ENCODE measurements at places on chromosomes 5 and 9.
A peak's percentile ranks its signal among the peaks of the same experiment; 100 is the strongest.

GRCh38 chr9:6272229-6272598 is 56.0 kb upstream of the TPD52L3 start:
- DNase-seq, result no peak

- DNase-seq, result peak; percentile 25
Measured at GRCh38 chr5:71586052-71586940, 844 bp upstream of the MCCC2 start.

GRCh38 chr5:172543484-172544298 is 89.4 kb upstream of the SH3PXD2B start:
- DNase-seq, result no peak

- no peak for DNase-seq
Measured at GRCh38 chr5:73693573-73694061, 67.6 kb downstream of the ARHGEF28 start.

DNA sequence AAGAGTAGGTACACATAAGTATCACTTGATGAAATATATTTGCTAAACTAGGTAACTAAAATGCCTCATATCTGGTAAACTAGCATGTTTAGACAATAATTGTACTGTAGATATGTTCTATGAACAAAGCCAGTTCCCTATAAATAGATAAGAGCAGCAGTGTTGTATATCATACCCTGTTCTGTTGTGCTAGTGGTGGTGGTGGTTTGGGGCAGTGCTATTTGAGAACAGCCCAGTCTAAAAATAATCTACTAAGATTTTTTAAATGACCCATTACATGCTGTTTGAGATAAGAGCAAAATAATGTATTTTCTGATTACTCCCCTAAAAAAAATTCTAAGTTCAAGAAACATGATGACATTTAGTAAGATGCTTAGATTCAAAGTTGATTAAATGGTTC is 829.2 kb upstream of the DMAC1 start:
- DNase-seq, result no peak

DNA sequence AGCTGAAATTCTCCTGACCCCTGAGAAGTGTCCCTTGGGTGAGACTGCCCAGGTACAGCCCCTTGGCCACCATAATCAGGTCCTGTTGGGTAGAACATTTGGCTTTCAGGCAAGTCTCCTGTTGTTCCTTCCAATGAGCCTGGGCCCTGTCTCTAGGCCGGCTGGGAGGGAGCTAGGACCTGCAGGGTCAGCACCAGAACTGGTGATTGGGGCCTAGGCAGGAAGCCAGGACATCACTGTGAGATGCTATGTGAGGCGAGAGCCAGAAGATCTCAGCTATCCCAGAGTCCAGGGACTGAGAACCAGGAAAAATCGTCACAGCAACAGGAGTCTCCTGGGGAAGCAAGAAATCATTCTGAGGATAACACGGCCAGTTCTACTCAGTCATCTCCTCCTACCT is 51.5 kb downstream of the PCDH1 start:
- DNase-seq, result no peak

DNA sequence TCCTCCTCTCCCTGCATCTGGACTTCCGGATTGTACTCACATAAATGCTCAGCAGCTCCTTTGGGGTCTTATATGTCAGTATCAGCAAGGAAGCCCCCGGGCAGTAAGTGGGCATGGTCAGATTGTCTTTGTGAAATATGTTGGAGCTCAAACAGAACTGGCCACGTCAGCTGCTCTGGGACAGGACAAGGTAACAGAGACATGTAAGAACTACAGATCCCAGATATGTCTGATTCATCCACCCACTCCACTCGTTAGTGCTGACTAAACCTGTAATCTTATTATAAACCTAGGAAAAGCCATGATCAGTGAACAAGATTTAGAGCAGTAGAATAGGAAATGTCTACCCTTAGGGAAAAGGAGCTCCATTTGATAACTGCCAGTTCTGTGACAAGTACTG is 561.8 kb downstream of the CETN3 start:
- no peak for DNase-seq

- DNase-seq, result no peak
Measured at GRCh38 chr5:44862808-44863207, 54.1 kb downstream of the MRPS30 start.

DNA sequence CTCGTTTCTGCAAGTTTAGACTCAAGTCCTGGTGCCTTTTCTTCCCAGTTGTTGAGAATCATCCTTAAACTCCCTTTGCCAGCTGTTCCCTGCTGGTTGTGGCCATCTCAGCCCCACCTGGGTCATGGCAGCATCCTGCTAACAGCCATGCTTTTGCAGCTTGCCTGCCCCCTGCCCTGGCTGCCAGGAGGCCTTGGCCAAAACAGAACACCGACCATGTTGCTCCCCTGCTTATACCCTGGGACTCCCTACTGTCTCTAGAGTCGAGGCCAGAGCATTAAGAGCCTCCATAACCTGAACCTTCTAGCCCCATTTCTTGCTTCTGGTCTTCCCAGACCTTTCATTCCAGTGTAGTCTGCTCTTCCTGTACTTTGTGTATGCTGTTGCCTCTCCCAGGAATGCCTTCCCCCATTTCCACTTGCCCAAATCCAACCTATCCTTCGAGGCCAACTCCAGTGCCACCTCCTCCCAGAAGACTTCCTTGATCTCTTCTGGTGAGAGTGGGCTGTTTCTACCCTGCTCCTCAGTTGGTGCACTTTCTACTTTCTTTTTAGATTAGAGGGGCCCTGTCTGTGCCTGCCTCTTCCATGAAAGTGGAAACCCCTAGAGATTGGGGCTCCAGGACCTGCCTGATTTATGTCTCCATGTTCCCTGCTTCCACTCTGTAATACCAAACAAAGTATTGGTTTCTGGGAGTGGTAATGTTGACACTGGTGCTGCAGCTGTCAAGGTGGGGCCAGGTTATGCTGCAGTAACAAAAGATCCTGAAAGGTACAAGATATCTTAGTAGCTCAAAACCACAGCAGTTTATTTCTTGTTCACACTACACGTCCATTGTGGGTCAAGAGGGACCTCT is 88.2 kb downstream of the AMBP start:
- DNase-seq, result no peak

GRCh38 chr5:179374506-179375235 is 29.4 kb upstream of the ADAMTS2 start:
- no peak for DNase-seq

- DNase-seq, result no peak
Measured at GRCh38 chr5:110644357-110644756, 82.1 kb downstream of the TMEM232 start.

- DNase-seq, result no peak
Measured at GRCh38 chr5:93454896-93455295, 126.1 kb downstream of the NR2F1-AS1 start.

DNA sequence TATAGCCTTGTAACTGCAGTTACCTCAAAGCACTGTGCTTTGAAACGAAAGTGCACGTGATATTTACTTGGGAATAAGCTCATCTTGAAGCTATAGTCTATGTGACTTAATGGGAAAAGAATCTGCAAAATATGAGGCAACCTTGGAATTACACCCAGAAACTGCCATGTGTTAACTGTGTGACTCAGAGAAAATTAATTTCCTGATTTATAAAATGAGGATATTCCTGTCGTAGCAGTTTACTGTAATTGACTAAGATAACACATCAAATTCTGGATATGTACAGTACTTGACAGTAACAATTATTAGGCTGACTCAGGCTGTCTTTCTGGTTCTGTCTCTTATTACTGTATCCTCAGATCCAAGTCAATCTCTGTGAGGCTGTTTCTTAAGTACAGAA is 1079.9 kb upstream of the ACO1 start:
- DNase-seq, result no peak

DNA sequence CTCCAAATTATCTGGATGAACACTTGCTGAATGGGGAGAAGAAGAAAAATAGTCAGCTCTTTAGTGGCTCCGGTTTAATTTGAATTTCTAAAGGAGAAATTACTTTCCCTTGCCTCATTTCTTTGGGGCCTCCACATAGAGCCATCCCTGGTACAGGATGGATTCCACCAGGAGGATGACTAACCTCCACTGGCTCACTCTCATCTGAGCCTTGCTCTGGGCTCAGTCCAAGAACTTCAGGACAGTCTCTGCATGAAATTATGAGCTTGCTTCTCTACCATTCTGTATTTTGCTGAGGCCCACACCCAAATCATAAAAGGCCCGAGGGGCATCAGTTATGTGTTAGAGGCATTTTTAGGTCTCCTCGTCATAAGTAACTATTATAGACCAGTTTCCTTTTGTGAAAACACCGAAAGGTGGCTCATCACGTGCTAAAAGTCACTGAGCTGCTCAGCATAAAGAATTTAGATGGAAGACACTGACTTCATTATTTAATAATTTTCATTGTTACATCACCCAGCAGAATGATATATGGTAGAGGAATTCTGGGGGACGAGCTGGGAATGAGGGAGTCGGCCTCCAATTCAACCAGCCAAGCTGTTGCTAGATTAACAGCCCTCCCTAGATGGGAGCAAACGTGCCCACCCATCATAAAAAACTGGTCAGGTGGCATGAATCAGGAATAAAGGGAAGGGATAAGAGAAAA is 222.1 kb downstream of the TARS1 start:
- no peak for DNase-seq

DNA sequence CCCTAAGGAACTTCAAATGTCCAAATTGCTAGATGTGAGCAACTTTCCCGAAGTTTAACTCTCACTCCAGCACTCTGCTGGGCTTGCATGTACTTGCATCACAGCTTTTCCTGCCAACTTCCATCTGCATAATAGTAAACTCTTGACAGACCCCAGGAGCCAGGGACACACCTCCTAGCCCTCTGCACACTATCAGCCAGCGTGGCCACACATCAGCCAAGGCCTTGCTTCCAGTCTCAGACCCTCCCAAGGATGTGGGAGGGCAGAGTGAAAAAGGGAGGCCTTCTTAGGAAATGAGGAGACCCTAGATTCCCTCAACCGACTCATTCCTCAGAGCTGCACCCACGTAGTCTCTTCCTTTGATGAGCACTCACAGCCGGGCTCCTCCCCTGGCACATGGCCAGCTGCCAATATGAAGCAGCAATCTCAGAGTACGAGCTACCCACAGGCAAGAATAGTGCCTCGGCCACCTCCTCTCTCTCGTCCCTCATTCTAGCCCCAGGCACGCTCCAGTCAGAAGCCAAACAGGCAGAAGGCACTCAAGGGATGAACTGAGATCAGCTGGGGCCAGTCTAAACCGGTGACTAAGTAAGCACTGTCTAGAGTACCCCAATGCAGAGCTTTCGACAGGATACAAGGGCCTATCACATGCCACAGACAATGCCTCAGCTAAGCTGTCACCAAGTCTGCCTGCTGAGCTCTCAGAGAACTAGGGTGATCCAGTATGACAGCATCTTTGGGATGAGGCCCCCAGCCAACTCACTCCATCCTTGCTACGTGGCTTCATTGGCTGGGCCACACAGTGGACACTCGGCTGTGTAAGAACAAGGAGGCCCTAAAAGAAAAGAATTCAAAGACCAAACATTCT is 2.3 kb downstream of the P4HA2 start:
- peak; percentile 28 for DNase-seq

- no peak for DNase-seq
Measured at GRCh38 chr5:94746731-94747124, 128.3 kb downstream of the SLF1 start.

DNA sequence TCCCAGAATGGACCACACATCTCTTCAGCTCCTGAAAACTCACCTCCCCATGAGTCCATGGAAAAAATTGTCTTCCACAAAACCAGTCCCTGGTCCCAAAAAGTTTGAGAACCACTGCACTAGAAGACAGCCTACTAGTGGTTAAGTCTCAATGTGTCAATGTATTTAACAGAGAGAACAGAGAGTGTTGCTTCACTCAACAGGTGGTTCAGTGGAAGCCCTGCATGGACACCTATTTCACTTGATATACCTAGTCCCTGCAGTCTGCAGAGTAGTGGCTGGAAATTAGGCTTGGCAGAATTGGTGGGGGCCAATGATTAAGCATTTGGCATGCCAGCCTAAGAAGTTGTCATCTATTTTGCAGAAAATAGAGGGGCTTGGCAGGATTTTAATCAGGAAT is 23.0 kb downstream of the IL7R start:
- no peak for DNase-seq

- DNase-seq, result no peak
Measured at GRCh38 chr9:109414125-109414785, 83.9 kb downstream of the PTPN3 start.

GRCh38 chr9:132881826-132882225 is 3.1 kb downstream of the SPACA9 start:
- no peak for DNase-seq

GRCh38 chr5:167639766-167640165 is 651.7 kb upstream of the WWC1 start:
- no peak for DNase-seq

DNA sequence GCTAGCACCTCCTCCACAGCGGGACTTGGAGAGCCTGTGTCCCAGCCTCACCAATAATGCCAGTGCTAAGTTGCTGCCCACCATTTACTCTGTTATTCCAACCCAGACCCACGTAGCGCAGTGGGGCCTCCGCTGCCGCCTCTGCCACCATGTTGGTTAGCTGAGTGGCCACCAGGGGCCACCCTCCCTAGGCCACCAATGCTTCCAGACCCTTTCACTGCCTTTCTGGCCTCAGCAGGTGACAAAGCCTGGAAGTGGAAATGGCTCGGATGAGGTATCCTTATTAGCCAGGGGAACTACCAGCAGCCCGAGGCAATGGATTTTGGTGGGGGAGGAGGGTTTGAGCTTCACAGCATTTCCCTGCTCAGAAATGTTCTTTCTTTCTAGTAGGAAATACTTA is 110.1 kb downstream of the OSTF1 start:
- no peak for DNase-seq

- DNase-seq, result no peak
Measured at GRCh38 chr9:133257465-133257956, 17.5 kb downstream of the ABO start.

GRCh38 chr9:97411789-97412625 is at the start of gene TDRD7:
Gene TDRD7 (plus strand): TSS chr9:97412096. CDS start chr9:97428466, 16,370 bp downstream.
- peak; percentile 89 for DNase-seq

GRCh38 chr5:135543485-135544304 is 7.9 kb upstream of the NEUROG1 start:
- no peak for DNase-seq

GRCh38 chr5:97383996-97384395 is 200.9 kb upstream of the RIOK2 start:
- no peak for DNase-seq

DNA sequence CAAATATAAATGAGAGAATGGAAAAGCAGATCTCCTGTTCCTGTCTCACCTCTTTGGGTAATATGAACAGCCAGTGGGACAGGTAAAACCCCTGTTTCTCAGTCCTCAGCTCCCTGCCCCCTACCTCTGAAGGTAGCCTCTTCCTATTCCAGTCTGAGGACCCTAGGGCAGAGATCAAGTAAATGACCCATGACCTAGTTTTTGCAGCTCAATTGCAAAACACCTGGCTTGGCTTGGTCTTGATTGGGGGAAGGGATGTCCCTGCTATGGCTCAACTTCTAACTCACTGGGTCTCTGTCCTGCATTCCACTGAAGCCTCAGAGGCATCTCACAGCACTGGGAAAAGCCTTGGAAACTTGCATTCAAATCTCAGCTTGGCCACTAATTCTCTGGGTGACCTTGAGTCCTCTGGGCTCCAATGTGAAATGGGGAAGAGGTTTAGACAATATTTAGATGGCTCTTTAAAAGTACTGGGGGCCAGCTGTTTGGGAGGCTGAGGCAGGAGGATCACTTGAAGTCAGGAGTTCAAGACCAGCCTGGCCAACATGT is 1.6 kb upstream of the GALT start:
- DNase-seq, result no peak
